Activated gamma-delta T cell treated with anti-CD3 and anti-CD28 coated beads, Interleukin-2, amount 50 U/mL, for 16 hours (primary cell): ENCODE measurements at places on chromosomes 13 and 19.

DNA sequence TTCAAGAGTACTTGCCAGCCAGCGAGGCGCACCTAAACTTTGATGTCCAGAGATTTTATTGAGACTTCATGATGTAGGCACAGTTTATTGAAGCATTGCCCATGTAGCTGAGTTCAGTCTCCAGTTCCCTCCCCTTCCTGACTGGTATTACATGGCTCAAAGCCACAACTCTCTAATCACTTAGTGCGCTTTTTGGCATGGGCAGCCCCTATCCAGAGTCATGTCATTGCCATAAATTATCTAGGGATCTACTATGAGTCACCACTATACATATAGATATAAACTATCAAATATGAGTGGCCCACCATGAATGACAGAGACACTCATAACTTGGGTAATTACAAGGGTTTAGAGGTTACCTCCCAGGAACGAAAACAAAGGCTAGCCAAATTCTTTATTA lies 7.7 kb downstream of the ZNF614 start:
- no peak for DNase-seq

DNA sequence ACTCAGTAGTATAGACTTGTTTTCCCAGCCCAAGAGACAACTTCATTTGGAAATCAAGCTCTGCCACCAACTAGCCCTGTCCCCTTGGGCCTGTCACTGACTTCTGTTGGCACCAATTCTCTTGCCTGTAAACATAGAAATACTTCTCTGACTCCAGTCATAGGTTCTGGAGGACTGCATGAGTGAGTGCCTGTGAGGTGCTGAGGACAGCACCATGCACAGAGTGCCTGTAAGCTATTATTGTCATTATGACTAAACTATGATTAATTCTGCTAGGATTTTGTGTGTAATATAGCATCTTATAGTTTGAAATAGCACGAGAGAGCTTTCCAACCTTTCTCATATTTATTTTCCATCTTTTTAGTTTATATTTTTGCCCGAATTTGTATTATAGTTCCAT lies 247.9 kb downstream of the MYO16 start:
- no peak for DNase-seq

- no peak for DNase-seq
Measured at GRCh38 chr19:14446336-14447036, 13.4 kb downstream of the PKN1 start.

GRCh38 chr19:40626918-40627317 lies 25.7 kb downstream of the LTBP4 start:
- DNase-seq = no peak

GRCh38 chr19:39740395-39740794 lies 2.6 kb upstream of the CLC start:
- no peak for DNase-seq

DNA sequence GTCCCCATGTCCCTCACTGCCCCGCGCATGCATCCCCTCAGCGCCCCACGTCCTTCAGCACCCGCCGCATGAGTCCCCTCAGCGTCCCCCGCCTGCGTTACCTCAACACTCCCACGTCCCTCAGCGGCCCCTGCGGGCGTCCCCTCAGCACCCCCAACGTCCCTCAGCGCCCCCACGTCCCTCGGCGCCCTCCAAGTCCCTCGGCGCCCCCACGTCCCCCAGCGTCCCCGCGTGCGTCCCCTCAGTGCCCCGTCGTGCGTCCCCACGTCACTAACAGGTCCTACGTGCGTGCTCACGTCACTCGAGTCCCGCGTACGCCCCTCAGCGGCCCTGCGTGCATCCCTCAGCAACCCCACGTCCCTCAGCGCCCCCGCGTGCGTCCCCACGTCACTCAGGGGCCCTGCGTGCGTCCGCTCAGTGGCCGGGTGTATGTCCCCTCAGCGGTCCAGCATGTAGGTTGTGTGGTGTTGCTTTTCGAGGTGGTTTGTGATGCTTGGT lies 19.5 kb upstream of the GAS6 start:
- no peak for DNase-seq

DNA sequence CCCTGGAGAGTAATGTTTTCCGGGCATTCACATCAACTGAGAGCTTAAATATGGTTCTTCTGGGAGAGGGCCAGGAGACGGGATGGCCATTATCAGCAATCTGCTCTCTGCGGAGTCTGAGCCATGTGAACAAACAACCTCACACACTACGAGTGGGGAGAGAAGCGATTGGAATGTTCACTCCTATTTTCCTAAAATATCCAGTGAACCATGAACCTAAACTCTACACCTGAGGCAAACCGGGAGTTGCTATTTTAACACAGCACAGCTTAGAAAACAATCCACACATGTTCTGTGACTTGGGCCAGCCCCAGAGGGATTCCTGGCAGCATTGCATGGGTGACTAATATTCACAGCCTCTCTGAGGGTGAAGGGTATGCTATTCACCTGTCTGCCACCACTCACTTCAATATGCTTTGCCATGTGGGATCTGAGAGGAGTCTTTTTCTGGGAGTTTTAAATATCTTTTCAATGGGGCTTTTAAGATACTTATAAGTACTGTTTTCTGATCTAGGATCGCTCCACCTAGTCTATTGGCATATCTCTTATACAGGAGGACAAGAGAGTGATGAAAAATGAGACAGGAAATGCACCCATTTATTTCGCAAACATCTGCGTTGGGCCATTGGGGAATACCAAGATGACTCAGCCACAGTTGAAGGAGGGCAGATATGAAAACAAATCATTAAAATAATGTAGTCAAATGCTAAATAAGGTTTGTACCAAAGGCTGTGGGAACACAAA lies 72.6 kb upstream of the SERP2 start:
- DNase-seq = no peak

- no peak for DNase-seq
Measured at GRCh38 chr13:107339209-107339608, 771.3 kb upstream of the ARGLU1 start.

- no peak for DNase-seq
Measured at GRCh38 chr13:37769078-37769477, 100.5 kb downstream of the TRPC4 start.

DNA sequence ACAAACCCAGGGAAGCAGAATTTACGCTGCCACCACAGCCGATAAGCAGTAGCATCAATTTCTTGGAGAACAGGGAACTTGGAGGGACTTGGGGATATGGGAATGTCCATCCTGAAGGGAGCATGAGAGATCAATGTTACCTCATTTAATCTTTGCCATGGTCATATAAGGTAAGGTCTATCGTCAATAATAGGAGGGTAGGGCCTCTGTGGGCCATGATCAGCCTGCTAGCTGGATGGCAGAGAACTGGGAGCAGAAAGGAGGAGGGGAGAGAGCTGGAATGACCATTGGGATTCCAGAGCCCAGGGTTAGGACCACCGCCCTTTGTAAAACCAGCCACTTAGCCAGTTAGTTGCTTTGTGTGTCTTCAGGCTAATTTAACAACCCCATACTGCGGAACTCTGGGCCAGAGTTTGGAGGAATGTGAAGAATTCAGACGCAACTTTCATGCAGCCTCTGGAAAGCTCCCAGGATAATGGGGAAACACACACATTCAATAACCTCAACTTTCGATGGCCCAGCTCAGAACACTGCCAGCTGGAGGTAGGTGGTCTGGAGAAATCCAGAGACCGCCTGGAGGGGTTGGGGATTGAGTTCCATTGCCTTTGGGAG lies 40.3 kb downstream of the ZNF557 start:
- DNase-seq = no peak

DNA sequence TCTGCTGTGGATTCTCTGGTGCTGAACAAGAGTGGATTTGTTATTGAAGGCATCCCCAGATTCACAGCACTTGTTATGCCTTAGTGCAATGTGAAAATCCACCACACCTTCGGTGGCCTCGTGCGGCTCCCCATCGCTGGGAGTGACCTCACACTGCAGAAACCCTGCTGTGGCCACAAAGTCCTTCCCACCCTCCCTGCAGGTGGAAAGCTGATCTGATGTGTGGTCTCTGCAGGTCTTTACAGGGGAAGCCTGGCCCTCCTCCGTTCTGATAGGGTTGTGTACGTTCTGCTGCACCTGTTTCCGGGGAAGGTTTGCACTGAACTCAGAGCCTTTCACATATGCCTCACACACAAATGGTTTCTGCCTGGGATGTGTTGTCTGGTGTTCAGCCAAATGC lies 5.0 kb downstream of the ZNF792 start:
- DNase-seq = no peak

GRCh38 chr13:99164226-99164625 lies 36.4 kb upstream of the UBAC2 start:
- no peak for DNase-seq

DNA sequence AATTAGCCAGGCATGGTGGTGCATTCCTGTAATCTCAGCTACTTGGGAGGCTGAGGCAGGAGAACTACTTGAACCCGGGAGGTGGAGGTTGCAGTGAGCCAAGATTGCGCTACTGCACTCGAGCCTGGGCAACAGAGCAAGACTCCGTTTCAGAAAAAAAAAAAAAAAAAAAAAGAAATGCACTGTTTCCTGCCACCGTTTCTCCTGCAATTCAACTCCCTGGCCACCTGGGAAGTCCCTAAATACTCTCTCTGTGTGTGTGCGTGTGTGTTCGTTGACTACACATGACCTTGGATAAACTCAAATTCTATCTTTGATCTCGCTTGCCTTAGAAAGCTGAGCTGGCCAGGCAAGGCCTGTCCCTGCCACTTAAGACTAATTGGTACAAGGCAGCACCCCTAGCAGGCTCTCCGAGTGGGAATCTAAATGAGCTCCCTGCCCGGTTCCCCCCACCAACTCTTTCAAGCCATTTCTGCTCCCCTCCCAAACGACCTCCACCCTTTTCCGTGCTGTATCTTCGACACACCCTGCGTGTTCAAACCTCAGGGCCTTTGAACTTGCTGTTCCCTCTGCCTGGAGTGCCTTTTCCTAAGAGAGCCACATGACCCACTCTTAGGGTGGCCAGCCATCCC lies 5.2 kb upstream of the BCAT2 start:
- no peak for DNase-seq

DNA sequence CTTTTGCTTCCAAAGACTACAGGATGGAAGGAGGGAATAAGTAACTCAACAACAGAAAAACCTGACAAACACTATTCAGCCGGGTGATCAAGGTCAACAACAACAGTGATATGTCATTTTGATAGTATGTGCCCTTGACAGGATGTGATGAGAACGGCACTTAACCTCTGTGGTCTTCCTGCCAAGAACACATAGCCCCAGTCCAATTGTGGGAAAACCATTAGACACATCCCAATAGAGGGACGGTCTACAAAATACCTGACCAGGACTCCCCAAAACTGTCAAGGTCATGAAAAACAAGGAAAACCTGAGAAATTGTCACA lies 43.1 kb upstream of the AMER2 start:
- no peak for DNase-seq

GRCh38 chr13:36883824-36884223 lies 36.2 kb downstream of the SMAD9 start:
- no peak for DNase-seq

GRCh38 chr19:1377965-1378785 lies 5.5 kb upstream of the NDUFS7 start:
- DNase-seq = no peak

DNA sequence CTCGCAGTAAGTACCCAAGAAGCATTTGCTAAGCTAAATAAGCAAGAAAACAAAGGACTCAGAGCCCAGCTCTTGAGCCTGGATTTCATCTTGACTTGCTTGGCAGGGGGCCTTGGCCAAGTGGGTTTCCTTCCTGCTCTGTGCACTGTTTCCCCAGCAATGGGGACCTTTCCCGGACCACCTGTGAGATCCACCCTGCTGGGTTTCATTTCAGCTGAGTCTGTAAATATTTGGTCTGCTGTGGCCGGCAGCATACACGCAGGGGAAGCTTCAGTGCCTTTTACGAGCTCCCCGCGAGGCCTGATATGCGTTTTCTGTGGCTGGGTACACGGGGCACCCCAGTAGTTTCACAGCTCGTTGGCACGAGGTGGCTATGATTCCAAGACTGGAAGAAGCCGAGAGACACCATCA lies 12.4 kb upstream of the TINCR start:
- DNase-seq = no peak

DNA sequence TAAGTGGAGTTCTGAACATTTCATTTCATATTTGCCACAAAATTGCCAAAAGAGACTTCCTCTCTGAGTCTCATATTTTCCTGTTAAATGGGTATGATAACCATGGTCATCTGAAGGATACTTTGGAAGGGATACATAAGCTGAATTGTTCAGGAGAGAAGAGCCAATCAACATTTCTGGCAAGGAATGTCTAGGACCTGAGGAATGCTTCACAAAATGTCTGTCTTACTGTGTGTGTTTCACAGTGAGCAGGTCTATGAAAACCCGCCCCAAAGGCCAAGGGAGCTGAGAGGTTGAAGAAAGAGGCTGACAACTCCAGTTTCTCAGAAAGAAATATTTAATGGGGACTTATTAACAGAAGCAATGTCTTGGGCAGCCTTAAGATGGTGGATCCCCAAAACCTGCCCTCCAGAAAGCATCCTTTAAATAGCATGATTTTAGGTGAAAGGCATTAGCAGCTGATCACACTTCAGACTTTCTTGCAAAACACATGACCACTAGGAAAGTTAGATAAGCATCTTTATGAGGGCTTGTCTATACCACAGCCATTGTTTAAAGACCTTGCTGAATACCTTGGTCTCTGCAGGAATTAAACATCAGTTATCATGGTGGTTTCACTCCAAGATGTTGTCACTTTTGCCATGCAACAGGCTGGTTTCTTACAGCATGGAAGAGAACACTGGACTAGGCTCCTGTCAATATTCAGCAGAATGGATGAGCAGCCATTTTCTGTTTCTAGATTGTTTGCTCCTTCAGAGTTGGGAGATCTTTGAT lies 78.9 kb downstream of the TNFSF11 start:
- DNase-seq = no peak

DNA sequence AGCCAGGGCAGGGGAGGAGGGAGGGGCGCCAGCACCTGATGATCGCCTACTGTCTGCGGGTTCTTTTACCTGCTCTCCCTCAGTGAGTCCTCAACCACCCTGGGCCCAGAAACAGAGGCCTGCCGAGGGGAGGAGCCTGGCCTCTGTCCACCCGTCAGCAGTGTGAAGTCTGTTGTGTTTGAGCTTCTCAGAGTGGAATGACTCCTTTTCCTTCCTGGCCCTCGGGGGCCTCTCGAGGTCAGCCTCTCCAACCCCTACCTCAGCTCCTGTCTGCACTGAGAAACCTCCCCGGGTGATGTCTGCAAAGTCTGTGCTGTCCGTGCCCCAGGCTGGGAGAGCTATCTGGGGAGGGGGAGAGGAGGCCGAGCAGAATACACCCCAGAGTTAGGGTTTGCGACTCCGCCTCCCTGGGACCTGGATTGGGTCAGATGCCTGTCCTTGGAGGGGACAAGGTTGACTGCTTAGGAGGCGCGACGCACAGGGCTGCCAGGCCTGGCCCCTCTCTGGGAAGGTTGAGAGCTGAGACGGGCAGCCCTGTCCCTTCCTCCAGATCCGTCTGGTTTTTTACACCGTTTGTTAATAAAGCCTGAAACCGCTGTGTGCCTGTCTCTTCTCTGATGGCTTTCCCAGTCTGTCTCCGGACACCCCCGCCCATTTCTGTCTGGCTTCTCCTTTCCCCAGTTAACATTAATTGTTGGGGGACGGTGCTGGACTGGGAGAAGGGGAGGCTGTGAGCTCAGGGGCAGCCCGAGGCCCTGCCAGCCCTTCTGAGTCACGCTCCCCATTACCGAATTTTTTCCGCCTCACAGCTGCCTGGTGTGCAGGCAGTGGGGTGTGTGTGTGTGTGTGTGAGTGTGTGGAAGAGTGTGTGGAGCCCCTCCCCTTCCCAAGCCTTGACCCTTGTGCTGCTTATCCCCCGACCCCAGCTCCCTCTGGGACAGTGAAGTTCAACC lies 989 bp upstream of the SSC5D start:
- DNase-seq = no peak

- DNase-seq = no peak
Measured at GRCh38 chr19:6069268-6069791, 41.0 kb downstream of the RFX2 start.
